ENCODE measurements at places on chromosomes 1 and 21.

DNA sequence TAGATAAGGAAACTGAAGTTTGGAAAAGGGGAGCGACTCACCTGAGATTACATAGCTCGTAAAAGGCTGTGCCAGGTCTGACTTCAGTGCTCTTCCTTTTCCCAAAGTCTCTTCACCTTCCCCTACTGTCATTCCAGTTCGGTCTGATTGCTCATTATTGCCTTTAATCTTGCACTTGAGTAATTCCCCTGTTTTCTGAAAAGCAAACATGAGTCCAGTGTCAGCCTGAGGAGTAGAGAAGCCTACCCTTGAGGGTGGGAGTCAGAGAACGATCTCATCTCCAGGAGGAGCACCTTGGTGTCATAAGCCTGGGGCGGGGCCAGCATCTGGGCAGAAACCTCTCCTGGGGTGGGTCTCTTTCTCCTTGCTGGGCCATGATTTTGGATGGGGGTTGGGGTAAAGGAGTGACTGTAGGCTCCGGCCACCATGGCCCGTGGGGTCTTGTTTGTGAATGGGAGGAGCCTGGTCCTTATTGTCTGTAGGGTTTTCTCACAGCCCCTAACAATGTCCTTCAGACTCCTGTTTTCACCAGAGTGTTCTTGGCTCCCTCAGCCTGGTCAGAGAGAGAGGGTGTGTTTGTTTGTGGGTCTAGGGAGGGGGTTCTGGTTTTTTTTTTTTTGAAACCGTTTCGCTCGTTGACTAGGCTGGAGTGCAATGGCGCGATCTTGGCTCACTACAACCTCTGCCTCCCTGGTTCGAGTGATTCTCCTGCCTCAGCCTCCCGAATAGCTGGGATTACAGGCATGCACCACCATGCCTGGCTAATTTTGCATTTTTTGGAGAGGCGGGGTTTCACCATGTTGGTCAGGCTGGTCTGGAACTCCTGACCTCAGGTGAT is 6.0 kb downstream of the VANGL2 start:
- ATAC-seq, result no peak

DNA sequence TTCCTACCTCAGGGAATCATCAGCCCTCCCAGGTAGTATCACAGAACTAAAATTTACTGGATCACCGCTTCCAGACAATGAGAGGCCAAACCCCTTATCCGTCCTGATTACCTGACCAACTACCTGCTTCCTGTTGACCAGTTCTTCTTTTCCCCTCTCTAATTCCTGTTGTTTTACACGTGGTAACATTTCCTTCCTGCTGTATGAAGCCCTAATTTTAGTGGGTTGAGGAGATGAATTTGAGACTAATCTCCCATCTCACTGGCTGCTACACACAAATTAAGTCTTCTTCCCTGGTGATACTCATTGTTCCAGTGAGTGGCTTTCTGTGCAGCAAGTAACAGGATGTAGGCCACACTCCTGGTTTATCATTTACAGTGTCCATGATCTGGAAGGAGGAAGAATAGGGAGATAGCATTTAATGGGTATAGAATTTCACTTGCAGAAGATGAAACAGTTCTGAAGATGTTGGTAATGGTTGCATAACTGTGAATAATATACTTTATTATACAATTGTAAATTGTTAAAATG is 2112.9 kb downstream of the NCAM2 start:
- ATAC-seq, result no peak

GRCh38 chr1:45038240-45038639 is 26.2 kb downstream of the UROD start:
- no peak for ATAC-seq

DNA sequence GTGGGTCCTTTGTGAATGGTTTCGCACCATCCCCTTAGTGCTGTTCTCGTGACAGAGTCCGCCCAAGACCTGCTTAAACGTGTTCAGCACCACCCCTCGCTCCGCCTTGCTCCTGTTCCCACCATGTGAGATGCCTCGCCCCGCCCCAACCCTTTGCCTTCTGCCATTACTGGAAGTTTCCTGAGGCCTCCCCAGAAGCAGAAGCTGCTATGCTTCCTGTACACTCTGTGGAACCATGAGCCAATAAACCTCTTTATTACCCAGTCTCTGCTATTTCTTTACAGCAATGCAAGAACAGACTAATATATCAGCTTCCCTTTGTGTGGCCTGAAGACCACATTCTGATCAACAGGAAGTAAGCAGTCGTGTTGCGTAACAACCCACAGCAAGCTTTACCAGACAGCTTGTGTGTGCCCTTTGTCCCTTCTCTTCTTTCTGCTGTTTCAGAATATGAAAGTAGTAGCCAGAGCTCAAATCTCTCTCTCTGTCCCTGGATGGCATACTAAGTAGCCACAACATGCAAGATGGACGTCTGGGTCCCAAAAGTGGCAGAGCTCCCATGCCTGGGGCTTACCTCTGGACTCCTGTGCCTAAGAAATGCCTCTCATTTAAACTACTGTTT is 14.1 kb downstream of the HENMT1 start:
- peak; percentile 74 for ATAC-seq

GRCh38 chr1:151346082-151346768 is 827 bp downstream of the RFX5 start:
- ATAC-seq, result no peak

DNA sequence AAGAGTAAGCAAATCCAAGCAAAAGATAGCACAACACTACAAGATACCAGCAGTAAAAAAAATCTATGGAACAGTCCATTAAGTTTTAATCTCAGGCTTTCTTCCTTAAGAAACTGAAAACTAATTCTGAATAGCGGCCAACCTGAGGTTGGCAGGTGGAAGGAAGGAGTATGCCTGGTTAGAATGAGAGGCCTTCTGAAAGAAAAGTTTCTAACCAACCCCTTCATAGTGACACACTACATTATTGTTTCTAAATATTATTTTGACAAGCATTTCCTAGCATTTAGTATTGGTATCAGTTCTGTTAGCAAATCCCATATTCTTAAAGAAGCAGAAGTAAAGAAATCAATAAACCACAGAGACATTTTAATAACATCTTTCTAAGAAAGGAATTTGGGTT is 205.7 kb upstream of the PTBP2 start:
- no peak for ATAC-seq

DNA sequence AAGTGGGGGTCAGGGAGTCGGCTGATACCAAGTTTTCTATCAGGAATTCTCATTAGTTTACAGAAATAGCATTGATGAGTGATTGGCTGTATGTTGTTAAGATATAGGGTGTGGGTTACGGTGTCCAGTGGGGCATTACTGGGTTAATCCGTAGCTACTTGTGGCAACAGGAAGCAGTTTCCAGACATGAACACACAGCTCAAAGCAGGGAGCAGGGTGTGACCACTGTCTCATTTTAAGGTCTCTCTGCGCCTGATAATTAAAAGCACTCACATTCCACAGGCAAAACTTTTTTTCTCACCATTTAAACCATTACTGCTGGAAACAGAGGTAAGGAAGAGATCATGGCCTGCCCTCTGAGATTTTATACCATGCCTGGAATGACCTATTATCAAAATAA is 114.9 kb downstream of the SIK1 start:
- no peak for ATAC-seq

- peak; percentile 13 for ATAC-seq
Observed at GRCh38 chr1:165560883-165561656, 17.3 kb downstream of the LRRC52 start.

GRCh38 chr21:16872616-16873015 is 640.2 kb upstream of the CXADR start:
- no peak for ATAC-seq

GRCh38 chr1:162316187-162316586 is 60.5 kb downstream of the SPATA46 start:
- ATAC-seq, result no peak

DNA sequence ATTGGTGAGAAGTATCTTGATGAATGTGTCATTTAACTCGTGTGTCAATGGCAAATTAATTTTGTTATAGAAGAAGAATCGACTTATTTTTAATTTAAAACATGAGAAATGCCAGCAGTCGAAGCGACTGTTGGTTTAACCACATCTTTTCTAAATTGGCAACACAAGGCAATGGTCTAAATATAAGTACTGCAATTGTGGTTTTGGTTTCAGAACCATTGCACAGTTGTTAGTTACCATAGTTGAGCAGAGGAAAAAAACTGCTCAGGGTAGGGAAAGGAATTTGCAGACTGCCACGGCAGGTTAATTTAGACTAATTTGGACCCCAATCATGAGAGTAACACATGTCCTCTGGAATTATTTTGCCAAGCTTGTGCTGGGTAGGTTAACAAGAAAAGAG is 185.6 kb upstream of the RUNX1 start:
- ATAC-seq, result no peak

DNA sequence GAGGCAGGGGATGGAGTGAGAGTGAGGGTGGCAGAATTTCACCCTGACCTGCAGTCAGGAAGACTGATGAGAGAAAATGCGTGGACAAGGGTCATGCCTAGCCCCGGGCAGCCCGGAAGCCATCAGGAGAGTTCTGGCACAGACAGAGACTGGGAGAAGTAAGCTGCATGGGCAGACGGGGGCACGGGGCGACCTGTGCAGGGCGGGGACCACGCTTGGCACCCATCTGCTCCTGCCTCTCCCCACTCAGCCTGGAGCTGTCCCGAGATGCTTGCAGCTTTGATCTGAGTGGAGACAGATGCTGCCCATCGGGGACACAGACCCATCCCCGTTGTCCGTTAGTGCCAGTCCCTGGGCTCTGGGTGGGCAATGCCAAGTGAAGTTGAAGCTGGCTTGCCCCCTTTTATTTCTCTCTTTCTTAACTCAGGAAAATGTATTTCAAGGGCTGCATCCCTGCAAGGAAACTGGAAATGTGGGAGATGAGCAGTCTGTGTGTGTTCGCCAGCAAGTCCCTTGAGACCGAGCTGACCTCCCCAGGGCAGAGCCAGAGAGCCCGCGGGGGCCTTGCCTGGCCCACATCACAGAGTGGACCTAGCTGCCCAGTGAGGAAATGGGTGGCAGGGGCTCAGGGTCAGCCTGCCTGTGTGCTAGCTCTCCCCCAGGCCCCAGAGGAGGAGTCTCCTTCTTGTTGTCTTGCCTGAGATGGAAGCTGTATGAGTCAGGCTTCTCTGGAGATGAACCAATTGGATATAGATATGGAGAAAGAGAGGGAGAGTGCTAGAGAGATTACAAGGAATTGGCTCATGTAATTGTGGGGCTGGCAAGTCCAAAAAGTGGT is 121.3 kb upstream of the C1orf174 start:
- no peak for ATAC-seq

- ATAC-seq, result no peak
Observed at GRCh38 chr1:110464340-110464739, 13.4 kb downstream of the PROK1 start.

- ATAC-seq, result no peak
Observed at GRCh38 chr1:214135886-214136285, 145.1 kb upstream of the SMYD2 start.

GRCh38 chr1:69710484-69711189 is 142.9 kb downstream of the LRRC7 start:
- no peak for ATAC-seq

- no peak for ATAC-seq
Observed at GRCh38 chr1:56787330-56787729, 31.9 kb downstream of the FYB2 start.

- no peak for ATAC-seq
Observed at GRCh38 chr1:218355278-218355677, 10.1 kb downstream of the TGFB2 start.

DNA sequence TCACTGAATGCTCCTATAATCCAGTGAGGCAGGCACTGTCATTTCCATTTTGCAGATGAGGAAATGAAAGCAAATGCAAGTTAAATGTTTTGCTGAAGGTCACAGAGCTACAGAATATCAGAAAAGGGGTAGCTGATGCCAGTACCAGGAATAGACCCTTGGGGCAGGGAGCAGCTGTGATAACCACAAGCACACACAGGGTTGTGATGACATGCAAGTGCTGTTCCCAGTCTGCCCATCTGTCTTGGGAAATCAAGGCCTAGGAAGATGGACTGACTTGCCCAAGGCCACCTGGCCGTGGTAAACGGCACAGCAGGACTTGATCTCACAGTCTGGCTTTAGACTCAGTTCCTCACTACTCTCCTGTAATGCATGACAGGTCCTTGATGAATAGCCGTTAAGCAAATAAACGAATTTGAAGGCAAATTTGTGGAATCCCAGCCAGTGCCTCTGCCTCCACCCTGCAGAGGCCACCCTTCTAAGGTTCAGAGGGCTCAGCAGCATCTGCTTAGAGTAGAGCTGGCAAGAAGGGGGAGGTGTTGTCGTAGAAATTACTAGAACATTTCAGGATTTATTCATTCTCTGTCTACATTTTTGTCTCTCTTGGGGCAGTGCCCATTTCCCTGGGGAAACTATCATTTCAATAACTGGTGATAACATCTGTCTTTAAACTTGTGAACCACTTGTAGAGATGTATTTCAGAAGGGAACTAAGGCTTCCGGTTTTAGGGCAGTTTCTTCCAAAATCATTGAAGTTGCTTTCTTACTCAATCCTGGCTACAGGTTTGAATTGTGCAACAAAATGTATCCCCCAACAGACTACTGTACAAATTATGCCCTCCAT is 53.2 kb upstream of the MRPS6 start:
- peak; percentile 8 for ATAC-seq

GRCh38 chr1:203100516-203100869 is 14.7 kb upstream of the MYOG start:
- ATAC-seq, result no peak

GRCh38 chr1:23431431-23431830 is 6.9 kb upstream of the TCEA3 start:
- ATAC-seq, result no peak

DNA sequence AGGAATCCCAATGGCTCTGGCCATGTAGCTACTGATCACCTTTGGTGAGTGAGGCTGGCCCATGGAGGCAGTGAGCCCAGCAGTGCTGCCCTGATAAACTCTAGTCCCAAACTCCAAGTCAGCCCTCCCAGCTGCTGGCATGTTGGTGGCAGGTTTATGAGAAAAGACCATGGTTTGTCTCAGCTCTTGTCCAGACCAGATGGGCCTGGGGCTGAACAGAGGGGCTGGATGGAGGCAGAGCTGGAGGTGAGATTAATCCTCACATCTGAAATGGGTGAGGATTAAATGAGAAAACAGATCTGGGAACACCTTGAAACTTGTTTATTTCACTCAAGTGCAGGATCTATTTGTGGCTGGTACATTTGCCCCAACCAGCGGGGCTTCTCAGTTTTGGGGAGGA is 3.2 kb downstream of the TMEM269 start:
- no peak for ATAC-seq

GRCh38 chr21:26826801-26827200 is 18.4 kb downstream of the ADAMTS1 start:
- ATAC-seq, result no peak

DNA sequence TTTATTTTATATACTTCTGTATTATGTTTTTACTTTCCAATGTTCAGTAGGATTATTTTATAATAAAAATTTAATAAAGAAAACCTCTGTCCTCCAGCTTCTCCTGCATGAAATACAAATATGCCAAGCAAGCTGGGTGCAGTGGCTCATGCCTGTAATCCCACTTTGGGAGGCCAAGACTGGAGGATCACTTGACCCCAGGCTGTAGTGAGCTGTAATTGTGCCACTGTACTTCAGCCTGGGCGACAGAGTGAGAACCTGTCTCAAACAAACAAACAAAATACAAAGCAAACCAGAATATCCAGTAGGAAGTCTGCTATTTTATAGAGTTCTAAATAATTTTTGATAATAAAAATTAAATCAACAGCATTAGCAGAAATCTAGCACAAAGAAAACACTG is 168.8 kb downstream of the EIF4G3 start:
- no peak for ATAC-seq

- no peak for ATAC-seq
Observed at GRCh38 chr21:44332965-44333364, 6.2 kb downstream of the CFAP410 start.

All from activated CD4-positive, CD25-positive, alpha-beta regulatory T cell treated with anti-CD3 and anti-CD28 coated beads, Interleukin-2, amount 50 U/mL, for 24 hours (primary cell).